Endodermal cell (in vitro differentiated cells): ENCODE measurements at places on chromosomes 6 and 20.

DNA sequence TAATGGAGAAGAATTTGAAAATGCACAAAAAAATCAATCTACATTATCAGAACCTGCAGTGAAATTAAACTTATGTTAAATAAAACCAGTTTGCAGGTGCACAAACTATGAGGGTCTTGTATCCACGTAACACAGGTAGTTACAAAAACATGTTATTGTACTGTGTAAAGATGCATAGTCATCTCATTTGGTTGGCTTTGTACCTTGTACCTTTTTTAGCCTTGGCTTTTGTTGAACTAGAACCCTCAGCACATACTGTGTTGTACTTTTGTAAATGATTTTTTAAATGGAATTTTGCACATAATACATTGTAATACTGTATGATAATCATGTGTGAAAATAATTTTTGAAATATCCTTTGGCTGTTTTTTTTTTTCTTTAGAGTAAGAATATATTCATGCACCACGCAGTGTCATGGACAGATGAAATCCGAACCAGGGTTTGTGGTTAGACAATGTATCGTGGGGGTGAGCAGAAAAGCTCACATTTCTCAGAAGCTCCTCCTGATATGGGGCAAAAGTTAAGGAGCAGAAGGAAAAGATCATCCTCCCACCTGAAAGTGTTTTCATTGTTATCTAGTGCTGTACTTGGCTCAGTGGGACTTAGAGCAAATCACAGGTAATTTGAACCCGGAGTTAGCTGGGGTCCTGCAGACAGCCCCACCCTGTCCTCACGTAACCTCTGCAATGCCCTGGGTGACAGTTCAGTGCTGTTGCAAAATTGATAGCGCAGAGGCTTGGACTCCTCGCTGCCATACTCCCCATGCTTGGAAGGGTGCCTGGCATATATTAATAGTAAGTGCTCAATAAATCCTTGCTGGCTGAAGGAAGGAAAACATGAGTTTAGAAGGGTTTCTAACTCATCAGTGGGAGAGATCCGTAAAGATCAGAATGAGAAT, 14.8 kb upstream of the NAA20 start:
- DNase-seq = no peak

- no peak for DNase-seq
These were observed 496.8 kb upstream of the JAG1 start for GRCh38 chr20:11170565-11170964.

GRCh38 chr6:39834278-39834677, 42.1 kb downstream of the DAAM2 start:
- DNase-seq = no peak

DNA sequence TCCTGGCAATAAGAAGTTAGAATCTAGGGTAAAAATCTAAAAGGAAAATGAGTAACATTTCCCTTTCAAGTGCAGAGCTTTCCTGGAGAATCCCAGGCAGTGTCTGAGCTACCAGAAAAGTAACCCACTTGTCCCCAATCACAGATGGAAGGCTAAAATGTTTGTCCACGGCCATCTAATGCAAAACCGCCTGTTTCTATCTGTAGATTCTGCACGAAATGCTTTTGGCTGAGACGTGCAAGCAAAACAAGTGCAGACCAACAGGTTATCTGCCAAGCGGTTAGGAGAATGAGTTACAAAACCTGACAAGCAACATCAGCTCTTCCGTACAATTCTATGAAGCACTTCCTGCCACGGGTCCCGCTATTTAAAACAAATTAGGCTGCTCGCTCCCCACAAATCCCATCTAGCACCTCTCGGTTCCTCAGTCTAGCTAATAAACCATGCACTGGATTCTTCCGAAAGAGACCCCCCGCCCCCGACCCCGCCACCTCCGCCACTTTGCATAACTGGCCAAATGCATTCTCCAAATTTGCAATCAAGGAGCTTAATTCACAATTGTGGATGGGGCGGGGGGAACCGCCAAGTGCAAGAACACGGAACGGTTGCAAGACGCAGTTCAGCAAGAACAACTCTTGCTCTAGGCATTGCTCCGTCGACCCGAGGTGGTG, 1.4 kb downstream of the ELOVL5 start:
- no peak for DNase-seq

DNA sequence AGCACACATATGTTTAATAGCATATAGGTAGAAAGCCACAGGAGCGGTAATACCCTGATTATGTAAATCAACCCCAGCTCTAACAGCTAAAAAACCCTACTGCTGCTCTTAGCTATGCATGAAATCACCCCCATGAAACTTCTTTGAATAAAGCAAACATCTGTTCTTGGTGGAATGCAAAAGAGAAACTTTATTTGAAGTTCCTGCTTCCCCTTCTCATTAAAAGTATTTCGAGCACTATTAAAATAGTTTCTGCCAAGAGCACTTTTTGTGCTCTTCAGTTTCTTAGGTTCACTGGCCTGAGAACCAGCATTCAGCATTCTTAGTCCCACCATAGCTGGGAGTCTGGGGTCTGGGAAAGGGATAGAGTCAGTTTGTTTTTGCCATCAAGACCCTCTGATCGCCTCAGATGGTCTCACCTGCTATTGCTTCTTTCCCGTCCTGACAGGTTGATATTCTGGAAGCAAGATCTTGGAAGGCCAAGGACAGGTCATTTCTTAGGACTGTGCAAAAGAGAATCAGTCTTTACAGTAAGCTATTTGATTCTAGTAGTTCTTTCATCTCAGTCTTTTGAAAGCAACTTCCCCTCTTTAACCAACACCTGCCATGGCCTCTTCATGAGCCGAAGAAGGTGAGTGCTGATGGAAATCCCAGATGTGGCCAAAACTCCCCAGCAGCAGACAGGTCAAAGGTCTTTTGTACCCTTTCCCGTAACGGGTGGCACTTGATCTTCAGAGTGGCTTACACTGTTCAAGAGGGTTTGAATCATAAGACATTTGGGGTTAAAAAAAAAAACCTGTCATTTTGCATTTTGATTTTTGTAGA, 76.5 kb upstream of the TMEM170B start:
- no peak for DNase-seq

GRCh38 chr6:46184114-46184513, 13.3 kb upstream of the ENPP5 start:
- DNase-seq = no peak

GRCh38 chr6:150314230-150315188, 54.3 kb upstream of the IYD start:
- no peak for DNase-seq

DNA sequence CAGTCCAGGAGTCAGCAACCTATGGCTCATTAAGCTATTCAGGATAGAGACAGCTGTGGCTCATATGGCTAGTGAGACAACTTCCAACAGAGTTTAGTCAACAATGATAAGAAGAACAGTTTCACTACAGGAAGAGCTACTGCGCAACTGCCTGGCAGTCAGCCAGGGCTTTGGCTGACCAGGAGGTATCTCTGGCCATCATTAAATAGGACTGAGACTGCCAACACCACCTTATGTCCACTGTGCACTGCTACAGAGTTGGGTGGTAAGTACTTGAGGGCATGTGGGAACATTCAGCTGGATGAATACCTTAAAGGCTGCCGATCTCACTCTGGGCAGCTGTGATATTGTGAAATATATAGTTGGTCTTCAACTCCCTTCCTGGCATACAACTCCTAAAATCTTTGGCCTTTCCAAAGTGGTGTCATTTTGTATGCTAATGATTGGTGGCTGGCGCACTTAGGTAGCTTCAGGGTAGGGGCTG, 52.2 kb upstream of the FAM83C start:
- DNase-seq = no peak

DNA sequence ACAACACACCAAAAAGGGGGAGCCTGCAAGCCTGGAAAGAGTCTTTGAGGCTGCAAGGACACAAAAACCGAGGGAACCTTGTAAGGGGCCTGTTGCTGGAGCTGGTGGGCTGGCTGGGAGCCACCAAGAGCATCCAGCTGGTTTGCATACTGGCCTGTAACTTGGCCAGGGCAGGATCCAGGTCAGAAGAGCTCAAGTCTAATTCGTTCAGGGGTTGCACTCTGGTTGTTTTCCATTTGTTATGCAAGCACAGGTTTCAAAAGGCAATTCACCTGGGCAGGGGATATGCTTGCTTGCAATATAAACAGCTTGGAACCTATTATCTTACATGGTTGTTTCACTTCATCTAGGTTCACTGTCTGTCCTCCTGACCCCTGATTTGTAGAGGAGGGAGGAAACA, 98.3 kb upstream of the GCM1 start:
- no peak for DNase-seq

DNA sequence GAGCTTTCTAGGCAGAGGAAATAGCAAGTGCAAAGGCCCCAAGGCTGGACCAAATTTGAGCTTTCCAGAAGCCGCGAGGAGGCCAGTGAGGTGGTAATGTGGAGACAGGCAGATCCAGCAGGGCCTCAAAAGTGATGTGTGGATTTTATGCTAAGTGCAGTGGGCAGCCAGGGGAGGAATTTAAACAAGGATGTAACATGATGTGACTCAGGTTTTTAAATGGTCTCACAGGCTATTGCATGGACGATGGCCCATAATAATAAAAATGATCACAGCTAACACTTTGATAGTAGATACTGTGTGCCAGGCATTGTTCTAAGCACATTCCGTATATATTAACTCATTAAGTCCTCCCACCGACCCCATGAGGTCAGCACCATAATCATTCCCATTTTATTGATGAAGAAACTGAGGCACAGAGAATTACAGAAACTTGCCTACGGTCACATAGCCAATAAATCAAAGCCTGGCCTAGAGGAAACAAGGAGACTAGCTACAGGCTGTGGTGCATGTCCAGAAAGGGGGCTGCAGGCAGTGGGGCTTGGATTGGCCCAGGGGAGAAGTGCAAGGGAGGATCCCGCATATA, 18.0 kb upstream of the PREX1 start:
- DNase-seq = no peak

DNA sequence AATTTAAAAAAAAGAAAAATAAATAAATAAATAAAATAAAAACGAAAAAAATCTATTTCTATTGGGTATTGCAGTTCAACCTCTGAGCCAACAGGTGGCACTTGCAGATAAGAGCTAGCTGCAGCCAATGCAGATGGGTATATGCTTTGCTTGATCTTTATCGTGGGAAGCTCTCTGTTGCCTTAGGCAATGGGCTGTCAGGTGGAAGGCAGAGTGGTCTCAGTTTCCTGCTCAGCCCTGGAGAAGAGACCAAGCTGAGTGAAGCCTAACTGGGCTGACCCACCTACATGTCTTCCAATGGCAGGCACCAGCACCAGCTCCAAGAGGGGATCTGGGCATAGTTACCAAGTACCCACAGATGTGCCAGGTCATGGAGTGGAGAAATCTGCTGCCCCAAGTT, 95.0 kb downstream of the AK9 start:
- peak; percentile 55 for DNase-seq

DNA sequence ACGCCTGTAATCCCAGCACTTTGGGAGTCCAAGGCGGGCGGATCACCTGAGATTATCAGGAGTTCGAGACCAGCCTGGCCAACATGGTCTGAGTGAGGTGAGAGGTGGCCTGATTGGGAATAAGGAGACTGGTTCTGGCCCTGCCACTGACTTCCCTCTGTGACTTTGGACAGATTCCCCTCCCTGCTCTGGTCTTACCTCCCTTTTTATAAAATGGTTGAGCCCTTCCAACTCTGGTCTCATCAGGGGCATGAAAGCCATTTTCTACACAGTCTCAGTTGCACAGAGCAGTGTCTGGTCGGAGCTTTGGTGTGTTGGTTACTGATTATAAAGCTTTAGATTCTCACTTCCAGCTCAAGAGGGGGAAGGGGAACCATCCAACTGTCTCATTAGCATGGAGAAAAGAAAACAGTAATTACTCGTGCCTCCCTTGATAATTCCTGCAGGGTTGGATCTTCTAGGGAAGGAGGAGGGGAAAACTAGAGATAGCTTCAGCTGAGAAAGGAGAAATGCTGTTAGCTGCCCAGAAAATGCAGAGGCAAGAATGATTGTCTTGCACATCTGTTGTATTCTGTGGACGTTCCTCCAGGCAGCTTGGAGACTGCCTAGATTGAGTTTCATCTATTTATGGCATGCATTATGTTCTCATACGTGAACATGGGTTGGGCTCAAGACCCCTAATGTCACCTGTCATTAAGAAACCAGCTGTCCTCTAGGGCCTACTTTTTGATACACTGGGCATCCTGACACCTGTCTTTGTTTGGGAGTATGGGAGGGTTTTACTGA, 30.4 kb downstream of the RALY start:
- DNase-seq = no peak

DNA sequence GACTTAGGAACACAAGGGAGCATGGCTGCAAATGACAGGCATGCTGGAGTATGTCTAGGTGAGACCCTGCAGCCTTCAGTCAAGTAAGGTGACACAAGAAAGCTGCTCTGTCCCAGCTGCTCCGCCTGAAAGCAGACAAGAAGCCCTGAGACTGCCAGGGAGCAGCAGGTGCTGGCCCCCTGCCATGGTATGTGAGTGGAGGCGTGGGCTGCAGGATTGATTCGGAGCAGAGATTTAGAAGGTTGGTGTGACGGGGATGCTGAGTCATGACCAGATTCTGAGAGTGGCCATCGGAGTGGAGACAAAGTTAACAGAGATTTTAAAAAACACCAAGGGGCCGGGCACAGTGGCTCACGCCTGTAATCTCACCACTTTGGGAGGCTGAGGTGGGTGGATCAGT, 17.8 kb downstream of the LRP11 start:
- peak; percentile 51 for DNase-seq

- no peak for DNase-seq
These were observed 159.9 kb upstream of the TOP1 start for GRCh38 chr20:40868551-40869217.

DNA sequence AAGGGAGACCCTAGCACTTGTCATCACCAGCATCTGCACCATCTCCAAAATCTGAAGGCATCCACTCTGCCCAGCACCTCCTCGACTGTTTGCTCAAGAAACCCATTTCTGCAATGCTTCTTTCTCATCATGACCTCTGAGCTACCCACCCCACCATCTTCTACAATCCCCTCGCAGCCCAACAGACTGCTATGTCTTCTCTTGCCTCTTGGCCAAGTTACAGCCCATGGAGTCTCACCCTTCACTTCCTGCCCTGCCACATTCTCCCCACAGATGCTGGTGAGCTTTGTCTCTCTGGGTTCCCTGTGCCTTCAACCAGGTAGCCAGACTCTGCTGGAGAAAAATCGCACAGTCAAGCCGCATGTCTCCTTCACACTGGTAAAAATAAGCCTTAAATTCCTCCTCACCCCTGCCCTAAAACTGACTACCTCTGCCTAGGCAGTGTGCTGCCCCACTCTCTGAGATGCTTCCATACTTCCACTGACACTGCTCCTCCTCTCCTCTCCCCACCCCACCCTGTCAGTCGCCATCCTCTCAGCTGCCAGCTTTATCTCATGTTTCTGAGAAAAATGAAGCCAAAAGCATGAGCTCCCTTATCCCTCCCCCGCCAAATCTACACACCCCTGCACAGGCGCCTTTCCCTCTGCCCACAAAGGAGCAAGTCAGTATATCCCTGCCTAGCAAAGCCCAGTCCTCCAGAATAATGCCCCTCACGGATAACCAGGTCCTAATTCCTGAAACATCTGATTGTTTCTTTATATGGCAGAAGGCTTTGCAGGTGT, 2.3 kb upstream of the TXNDC5 start:
- DNase-seq = peak; percentile 25

GRCh38 chr20:59948212-59948611, 8.0 kb downstream of the FAM217B start:
- DNase-seq = no peak

- peak; percentile 61 for DNase-seq
These were observed 44.5 kb upstream of the GJE1 start for GRCh38 chr6:142087950-142088857.

- DNase-seq = peak; percentile 73
These were observed 885 bp downstream of the MTCL3 start for GRCh38 chr6:127518191-127518709.
